ENCODE measurements at places on chromosomes 7 and 10. TPM values are rescaled to one million over a fixed set of nuclear protein-coding genes. Genes with fewer than 3 reads are reported as not detected.

CCDC7 gene
- 9.3 TPM for polyA plus RNA-seq

ASB4 gene
- 1.6 TPM for polyA plus RNA-seq

RAMP3 gene
- polyA plus RNA-seq: 17.7 TPM

SLC16A12 gene
- 1.6 TPM for polyA plus RNA-seq

MMD2 gene
- polyA plus RNA-seq: not detected

NOC3L gene
- polyA plus RNA-seq: 28.0 TPM

LIPM gene
- polyA plus RNA-seq: not detected

GPRIN2 gene
- polyA plus RNA-seq: 13.0 TPM

LRRD1 gene
- 0.39 TPM for polyA plus RNA-seq

KCNIP2 gene
- 5.9 TPM for polyA plus RNA-seq

C10orf105 gene
- polyA plus RNA-seq: 0.51 TPM

CDC14C gene
- not detected for polyA plus RNA-seq

ITPRID1 gene
- 0.09 TPM for polyA plus RNA-seq

ARID5B gene
- polyA plus RNA-seq: 43.8 TPM

Measured in right lung (tissue), 10 donors.